ENCODE measurements at places on chromosomes 2 and 18.

GRCh38 chr2:35035883-35036282 is 1319.7 kb upstream of the CRIM1 start:
- DNase-seq, result no peak

- DNase-seq, result no peak
Observed at GRCh38 chr2:10005461-10006235, 37.7 kb upstream of the KLF11 start.

- no peak for DNase-seq
Observed at GRCh38 chr2:233600386-233600785, 17.0 kb upstream of the UGT1A8 start.

DNA sequence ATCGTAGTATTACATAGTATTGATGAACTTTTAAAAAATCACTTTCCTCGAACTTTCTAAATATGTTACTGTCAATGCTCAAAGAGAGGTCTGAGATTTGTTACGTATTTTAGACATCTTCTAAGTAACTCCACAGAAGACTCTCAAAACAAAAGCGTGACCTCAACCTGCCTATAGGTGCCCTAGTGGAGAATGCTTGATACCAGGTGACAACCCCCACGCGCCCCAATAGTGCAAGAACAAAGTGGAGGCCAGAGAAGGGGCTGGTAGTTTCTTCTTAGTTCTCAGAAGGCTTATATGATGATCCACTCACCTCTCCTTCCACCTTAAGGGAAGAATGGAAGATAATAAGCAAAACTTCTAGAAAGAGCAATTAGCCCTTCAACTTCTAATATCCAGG is 102.6 kb downstream of the ANKRD44 start:
- DNase-seq, result no peak

GRCh38 chr2:48452108-48452507 is 77.8 kb upstream of the STON1 start:
- DNase-seq, result no peak

GRCh38 chr18:11842562-11842961 is 8.7 kb upstream of the CHMP1B start:
- DNase-seq, result no peak

- no peak for DNase-seq
Observed at GRCh38 chr2:171478345-171478744, 43.9 kb upstream of the CYBRD1 start.

DNA sequence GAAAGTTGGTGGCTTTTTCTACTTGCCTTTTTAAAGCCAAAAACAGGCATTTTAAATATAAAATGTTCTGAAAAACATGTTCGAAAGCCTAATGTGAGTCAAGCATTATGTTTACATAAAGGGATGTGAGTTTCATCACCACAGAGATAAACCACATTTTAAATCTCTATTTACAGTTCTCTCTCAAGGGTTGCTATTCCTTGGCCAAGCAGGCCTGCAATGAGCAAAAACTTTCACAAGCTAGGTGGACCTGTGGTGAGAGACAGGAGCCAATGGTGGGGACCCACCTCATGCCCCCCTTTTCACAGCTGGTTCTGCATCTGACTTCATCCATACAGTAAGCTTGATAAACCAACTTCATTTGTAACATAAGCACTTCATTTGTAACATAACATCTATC is 65.1 kb downstream of the CUL3 start:
- DNase-seq, result peak; percentile 5

GRCh38 chr18:3094338-3094684 is 81.4 kb upstream of the LPIN2 start:
- DNase-seq, result no peak

GRCh38 chr18:11309172-11309571 is 159.8 kb upstream of the PIEZO2 start:
- no peak for DNase-seq
